GM23248 (cell line): ENCODE measurements at places on chromosomes 3 and 15. TPM values are rescaled to one million over a fixed set of nuclear protein-coding genes. Genes with fewer than 3 reads are reported as not detected.

DNA sequence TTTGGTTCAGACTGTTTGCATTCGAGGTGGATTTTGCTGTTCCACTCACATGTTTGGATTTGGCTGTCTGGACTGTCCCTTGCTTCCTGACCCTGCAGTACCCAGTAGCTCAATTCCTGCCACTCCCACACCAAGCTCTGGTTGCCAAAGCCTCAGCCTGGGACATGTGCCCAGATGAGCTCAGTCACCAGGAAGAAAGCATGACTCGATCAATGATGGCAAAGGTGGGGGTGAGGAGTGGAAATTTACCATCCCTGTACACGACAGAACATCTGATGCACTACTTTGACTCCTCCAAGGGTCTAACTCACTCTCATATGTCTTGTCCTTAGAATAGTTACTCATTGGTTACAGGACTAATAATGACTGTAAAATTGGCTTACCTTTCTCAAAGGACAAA lies 45.2 kb downstream of the ZNF385D start:
- no peaks in the 10 kb centered on the region for H3K36me3 ChIP-seq
- peak overlapping the region; percentile 71 for H3K27ac ChIP-seq
- peaks cover 26% of the 10 kb centered on the region for H3K4me1 ChIP-seq
- DNase-seq, result peak; percentile 95

Gene SLC22A13
- polyA plus RNA-seq, result not detected in 2 replicates

DNA sequence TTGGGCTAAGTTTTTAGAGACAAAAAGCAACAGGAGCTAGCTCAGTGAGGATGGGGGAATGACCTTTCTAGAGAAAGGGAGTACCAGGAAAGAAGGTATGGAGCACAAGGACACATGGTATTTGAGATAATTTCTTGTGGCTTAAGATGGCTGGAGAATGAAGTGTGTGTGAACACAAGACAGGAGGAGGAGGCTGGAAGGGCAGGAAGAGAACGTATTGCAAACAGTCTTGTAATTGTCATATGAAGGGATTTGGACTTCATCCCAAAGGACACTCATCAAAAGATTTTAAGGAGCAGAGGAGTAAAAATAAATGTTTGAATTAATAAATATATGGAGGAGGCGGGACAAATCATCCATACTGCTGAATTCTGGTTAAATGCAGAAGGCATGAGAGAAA lies 268.6 kb upstream of the NR2E3 start:
- no peaks in the 10 kb centered on the region for H3K27me3 ChIP-seq
- H3K4me1 ChIP-seq, result no peaks in the 10 kb centered on the region
- no peak overlapping the region for H3K4me3 ChIP-seq
- DNase-seq, result no peak
- no peak overlapping the region for H3K27ac ChIP-seq

Gene GRAMD1C
- polyA plus RNA-seq, result 6.0 and 6.4 TPM in 2 replicates

DNA sequence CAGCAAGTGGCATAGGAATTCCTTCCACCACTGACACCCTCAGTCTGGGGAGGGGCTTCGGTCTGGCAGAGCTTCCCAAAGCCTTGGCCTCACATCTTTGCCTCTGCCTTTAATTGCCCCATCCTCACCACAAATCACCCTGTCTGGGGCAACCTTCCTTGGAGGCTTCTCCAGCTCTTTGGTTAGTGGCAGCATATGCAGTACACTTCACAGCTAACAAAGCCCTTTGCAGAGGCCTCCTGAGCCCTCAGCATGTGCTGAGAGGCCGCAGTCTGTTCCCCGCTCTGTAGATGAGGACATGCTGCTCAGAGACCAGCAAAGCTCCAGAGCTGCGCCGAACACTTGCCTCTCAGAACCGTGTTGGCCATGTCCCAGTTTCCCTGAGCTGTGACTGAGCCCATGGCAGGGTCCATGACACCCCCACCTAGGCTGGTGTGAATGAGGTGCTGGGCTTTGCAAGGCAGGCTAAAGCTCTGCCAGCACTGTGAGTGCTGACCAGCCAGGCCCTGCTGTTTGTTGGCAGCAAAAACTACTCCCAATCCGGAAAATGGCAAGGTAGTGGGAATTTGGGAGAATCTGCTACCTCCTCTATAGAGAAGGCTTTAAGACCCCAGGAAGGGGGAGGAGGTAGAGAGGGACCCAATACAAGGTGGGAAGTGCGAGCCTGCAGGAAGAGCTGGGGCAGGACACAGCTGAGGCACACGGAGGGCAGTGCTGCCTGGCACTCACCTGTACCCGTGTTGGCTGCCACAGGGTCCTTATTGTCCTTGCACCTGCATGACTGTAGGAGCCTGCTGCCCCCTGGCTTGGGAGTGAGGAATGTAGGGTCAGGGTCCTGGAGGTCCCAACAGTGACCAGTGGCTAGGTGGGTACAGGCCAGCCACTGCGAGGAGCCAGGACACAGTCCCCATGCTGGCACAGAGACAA lies 8.4 kb upstream of the KLF15 start:
- no peak for DNase-seq
- no peak overlapping the region for H3K4me3 ChIP-seq
- peaks cover 12% of the 10 kb centered on the region for H3K27me3 ChIP-seq
- H3K36me3 ChIP-seq, result no peaks in the 10 kb centered on the region
- no peaks in the 10 kb centered on the region for H3K4me1 ChIP-seq
- no peak overlapping the region for H3K27ac ChIP-seq

Gene RTP3
- polyA plus RNA-seq, result not detected in 2 replicates

DNA sequence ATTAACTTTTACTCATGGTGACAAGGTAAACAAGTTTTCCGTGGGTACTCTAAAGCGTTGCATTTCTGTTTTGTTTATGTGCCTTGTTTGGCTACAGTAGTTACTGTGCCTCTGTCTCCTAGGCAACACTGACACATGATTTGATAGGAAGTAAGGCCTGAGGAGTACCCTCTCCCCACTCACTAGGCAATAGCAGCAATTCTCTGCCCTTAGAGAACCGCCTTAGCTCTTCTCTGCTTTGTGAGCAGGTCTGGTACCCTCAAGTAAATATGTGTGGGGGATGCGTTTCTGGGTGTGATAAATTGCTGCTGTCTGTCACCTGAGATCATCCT lies at the start of gene IL5RA:
Gene IL5RA, minus strand, starts transcription at position 76 of the 332 bp plus-strand sequence. CDS start 5,390 bp downstream, outside the sequence.
- H3K4me1 ChIP-seq, result no peaks in the 10 kb centered on the region
- H3K4me3 ChIP-seq, result no peak within 1 kb of the TSS
- H3K27me3 ChIP-seq, result no peaks in the 10 kb centered on the region
- H3K27ac ChIP-seq, result no peak within 1 kb of the TSS
- DNase-seq, result no peak

- H3K4me3 ChIP-seq, result no peak overlapping the region
- no peak overlapping the region for H3K27ac ChIP-seq
- no peaks in the 10 kb centered on the region for H3K4me1 ChIP-seq
Measured at GRCh38 chr3:8327739-8328138, 173.9 kb upstream of the LMCD1 start.

Gene CLPX
- polyA plus RNA-seq, result 22.8 and 23.8 TPM in 2 replicates
